ENCODE measurements at places on chromosomes 2 and 18. TPM values are rescaled to one million over a fixed set of nuclear protein-coding genes. Genes with fewer than 3 reads are reported as not detected.
A peak's percentile ranks its signal among the peaks of the same experiment; 100 is the strongest.

DNA sequence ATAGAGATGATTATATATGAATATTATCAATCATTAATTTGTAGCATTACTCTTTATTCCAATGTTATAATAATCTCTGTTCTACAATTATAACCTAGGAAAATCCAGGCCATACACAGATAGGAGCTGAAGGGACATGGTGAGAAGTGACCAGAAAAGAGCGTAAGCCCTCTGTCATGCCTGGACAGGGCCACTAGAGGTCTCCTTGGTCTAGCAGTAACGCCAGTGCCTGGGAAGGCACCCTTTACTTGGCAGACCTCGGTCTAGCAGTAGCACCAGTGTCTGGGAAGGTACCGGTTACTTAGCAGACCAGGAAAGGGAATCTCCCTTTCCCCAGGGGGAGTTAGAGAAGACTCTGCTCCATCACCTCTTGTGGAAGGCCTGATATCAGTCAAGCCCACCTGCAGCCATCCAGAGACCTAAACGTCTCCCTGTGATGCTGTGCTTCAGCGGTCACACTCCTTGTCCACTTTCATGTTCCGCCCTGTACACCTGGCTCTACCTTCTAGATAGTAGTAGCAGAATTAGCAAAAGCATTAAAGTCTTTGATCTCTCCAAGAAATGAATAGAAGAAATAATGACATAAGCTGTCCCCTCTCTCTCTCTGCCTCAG is 447.5 kb upstream of the FSIP2 start:
- no peak overlapping the region for H3K4me3 ChIP-seq
- no peaks in the 10 kb centered on the region for H3K4me1 ChIP-seq
- H3K27me3 ChIP-seq = no peaks in the 10 kb centered on the region
- no peaks in the 10 kb centered on the region for H3K36me3 ChIP-seq

DNA sequence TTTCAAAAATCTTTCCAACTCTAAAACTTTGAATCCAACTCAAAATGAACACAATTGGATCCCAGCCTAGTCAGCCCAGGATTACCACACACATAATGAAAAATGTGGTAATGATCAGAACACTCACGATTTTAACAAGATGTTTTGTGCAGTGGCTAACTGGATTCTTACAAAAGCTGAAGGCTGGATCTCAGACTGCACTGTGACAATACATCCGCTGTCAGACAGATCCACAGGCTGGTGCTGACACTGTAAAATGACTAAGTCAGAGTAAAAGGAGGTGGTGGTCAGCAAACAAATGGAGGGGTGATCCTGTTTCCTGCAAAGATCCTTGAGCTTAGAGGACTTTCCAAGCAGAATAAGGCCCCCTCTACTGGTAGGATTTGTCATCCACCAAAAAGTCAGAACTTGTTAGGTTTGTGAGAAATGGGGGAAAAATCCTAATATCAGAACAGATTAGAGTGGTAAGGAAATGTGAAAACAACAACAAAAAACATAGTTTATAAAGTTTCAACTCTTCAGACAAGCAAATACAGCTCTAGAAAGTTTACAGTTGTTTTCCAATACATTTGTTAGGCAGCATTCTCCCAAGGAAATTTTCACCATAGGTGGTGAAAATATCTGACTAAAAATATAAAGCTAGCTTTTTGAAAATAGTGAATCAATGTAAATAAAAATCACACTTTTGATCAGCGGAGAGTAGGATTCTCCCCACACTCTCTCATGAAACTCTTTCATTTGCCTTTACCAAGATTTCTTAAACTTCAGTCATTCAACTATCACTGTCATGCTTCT is 211.9 kb downstream of the AGPS start:
- DNase-seq = peak; percentile 74
- H3K4me1 ChIP-seq = no peaks in the 10 kb centered on the region
- H3K27ac ChIP-seq = no peak overlapping the region
- H3K4me3 ChIP-seq = peak overlapping the region; percentile 41
- H3K27me3 ChIP-seq = no peaks in the 10 kb centered on the region
- no peaks in the 10 kb centered on the region for H3K36me3 ChIP-seq

DNA sequence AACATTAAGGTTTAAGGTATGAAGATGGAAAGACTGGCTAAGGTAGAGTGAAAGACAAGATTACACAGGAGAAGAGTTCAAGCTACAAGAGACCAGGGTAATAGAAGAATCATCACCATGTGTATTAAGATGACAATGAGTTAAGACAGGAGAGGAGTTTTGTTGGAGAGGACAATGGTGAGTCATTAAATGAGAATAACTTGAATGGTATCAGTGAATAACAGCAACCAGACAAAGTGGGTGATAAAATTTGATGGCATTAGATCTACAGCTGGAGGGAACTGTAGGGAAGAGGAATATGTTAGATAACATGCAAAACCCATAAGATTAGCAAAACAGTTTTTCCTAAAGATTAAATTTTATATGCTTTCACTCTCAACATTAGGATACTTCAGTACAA is 18.8 kb upstream of the ENOSF1 start:
- no peak overlapping the region for H3K27ac ChIP-seq
- no peaks in the 10 kb centered on the region for H3K27me3 ChIP-seq
- H3K4me1 ChIP-seq = no peaks in the 10 kb centered on the region
- no peak for DNase-seq
- H3K36me3 ChIP-seq = peaks cover 8% of the 10 kb centered on the region

GKN2 gene
- polyA plus RNA-seq = not detected

GRCh38 chr2:240432820-240433801 is 2.4 kb upstream of the GPC1 start:
- H3K36me3 ChIP-seq = no peaks in the 10 kb centered on the region
- H3K27me3 ChIP-seq = no peaks in the 10 kb centered on the region
- H3K4me3 ChIP-seq = no peak overlapping the region
- peaks cover 3% of the 10 kb centered on the region for H3K4me1 ChIP-seq
- DNase-seq = no peak
- no peak overlapping the region for H3K27ac ChIP-seq

REG1A gene
- 430 TPM for polyA plus RNA-seq

DNA sequence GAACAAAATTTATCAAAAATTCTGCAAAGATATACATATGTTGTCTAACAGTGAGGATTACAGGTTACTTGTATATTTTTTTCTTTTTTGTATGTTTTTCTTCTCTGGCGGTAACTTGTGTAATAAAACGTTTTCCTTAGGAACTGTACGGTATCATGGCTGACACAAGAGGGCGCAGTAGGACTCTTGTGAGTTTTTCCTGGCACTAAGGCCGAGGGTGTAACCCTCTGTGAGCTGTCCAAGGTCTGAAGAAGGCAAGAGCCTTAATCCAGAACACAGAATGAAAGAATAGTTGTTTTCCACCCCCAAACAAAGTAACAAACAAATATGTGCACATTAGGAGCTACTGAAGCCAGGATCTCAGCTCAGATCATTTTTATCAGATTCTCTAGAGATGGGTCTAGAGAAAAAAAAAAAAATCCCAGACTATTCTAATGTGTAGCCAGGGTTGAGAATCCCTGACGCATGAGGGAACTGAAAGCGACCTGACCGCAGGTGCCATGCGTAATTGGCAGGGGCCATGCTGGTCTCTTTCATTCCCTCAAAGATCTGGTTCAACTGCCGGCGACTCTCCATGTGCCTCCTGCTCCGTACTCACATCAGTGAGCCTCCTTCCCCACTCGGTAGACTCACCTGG is 27.0 kb downstream of the TMEM200C start:
- no peak overlapping the region for H3K27ac ChIP-seq
- H3K36me3 ChIP-seq = no peaks in the 10 kb centered on the region
- no peak overlapping the region for H3K4me3 ChIP-seq
- no peaks in the 10 kb centered on the region for H3K4me1 ChIP-seq
- peak; percentile 87 for DNase-seq

GRCh38 chr2:67006373-67006960 is 390.7 kb upstream of the ETAA1 start:
- DNase-seq = no peak
- H3K4me3 ChIP-seq = no peak overlapping the region
- H3K27me3 ChIP-seq = no peaks in the 10 kb centered on the region
- no peaks in the 10 kb centered on the region for H3K4me1 ChIP-seq

RTP5 gene
- not detected for polyA plus RNA-seq

DNA sequence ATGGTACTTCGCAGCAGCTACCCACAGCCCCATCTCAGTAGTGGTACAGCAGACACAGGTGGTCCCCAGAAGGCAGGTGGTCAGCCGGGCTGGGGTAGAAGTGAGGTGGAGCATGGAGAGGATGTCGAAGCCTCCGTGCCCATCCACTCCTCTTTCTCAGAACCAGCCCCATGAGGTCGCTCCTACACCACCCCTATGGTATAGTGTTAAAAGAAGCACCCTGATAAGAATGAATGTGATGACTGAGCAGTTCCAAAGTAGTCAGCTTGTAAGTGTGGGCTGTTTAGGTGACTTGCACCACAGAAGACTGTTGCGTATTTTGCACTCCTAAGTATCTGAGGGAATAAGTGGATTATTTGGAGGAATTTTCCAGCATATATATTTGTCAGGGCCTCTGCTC is 111.3 kb downstream of the WDSUB1 start:
- H3K27ac ChIP-seq = no peak overlapping the region
- H3K4me1 ChIP-seq = no peaks in the 10 kb centered on the region
- DNase-seq = no peak
- H3K27me3 ChIP-seq = no peaks in the 10 kb centered on the region
- H3K36me3 ChIP-seq = peaks cover 14% of the 10 kb centered on the region

Data from kidney (tissue), 22 donors.